ENCODE measurements at places on chromosomes 3 and 15.

GRCh38 chr3:53948174-53948573 lies 56.5 kb upstream of the SELENOK start:
- DNase-seq = no peak

DNA sequence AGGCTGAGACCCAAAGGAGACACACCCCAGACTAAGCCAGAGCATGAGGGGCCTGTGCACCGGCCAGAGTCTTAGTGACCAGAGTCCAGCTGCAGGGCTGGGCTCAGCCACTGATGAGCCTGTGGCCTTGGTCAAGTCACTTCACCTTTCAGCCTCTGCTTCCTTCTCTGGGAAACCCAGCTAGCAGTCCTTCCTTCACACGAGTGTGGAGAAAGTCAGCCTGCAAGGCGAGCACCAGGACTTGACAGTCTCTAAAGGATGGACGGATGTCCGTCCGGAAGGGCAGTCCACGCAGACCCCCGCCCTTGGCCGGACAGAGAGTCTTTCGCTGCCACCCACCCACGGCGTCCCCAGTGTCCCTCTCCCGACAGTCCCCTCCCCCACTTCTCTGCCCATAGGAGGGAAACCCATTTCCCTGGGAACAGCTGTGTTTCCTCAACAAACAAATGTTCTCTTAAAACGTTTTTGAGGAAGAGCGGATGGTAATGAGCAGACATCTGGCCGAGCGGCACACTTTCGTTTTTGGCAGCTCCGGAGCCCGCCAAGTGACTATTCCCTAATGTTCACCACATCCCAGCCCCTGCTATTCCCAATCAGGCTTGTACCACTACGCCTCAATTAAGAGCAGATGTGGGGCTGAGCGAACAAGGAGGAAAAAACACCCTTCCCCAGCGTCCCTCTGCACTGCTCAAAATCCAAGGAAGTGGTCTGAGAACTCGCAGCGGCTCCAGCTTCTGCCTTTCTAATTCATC lies 129.1 kb upstream of the SMAD3 start:
- DNase-seq = no peak

DNA sequence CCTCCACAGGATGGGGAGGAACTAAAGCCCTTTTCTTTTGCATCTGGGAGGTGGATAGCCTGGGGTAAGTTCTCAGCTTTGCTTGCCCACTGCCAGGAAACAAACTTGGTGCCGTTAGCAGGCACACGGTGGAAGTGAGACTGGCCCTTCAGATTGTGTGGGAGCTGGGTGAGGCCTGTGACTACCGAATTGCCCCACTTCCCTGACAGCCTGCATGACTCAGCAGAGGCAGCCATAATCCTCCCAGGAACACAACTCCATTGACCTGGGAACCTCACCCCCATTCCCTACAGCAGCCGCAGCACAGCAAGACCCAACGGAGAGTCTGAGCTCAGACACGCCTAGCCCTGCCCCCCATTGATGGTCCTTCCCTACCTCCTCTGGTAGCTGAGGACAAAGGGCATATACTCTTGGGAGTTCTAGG lies 282.6 kb downstream of the KLF13 start:
- DNase-seq = no peak

DNA sequence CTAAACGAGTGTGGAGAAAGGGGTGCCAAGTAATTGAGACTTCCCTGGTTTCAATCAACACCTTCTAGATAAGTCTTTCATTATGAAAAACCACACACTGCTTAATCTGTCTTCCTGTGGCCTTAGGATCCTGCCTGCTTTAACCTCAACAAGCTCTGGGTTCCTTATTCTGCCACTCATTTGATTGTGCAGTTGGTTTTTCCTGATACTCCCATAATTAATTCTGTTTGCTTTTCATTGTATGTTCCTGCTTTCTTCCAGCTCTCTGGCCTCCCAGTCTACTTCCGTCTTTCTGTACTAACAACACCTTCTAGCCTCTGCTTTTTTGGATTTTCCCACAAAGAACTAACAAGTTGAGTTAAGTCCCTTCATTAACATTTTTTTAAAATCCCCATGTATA lies 20.2 kb upstream of the GCNT3 start:
- no peak for DNase-seq

GRCh38 chr3:162175878-162176277 lies 679.3 kb downstream of the OTOL1 start:
- DNase-seq = no peak

- DNase-seq = no peak
Observed at GRCh38 chr15:72372361-72372760, 3.5 kb downstream of the HEXA start.

GRCh38 chr3:177483182-177483967 lies 286.1 kb upstream of the TBL1XR1 start:
- DNase-seq = no peak

DNA sequence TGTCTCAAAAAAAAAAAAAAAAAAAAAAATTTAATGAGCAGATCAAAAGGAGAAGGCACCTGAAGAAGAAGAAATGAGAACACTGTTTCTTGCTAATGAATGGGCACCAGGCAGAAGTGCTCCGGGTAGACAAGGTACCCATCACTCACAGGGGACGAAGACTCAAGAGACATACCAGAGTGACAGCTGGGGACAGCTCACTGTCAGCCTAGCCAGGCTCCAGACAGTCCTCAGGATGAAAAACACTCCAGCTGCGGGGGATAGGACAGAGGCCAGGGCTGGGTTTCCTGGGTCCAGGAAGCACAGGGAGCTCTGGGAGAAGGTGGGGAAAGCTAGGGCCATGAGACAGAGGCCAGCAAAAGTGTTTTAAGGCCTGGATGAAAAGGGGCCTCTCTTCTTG lies 48.5 kb upstream of the PARL start:
- no peak for DNase-seq

GRCh38 chr3:140467796-140468315 lies 210.0 kb upstream of the TRIM42 start:
- DNase-seq = no peak

DNA sequence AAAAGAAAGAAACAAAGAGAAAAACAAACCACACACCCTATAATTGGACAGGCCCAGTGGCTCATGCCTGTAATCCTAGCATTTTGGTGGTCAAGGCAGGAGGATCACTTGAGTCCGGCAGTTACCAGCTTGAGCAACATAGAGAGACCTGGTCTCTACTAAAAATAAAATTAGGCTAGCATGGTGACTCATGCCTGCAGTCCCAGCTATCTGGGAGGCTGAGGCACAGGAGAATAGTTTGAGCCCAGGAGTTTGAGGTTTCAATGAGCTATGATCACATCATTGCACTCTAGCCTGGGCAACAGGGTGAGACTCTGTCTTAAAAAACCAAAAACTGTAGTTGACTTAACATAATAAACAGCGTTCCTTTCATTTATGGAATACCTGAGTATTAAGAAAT lies 72.3 kb upstream of the ST3GAL6 start:
- no peak for DNase-seq

GRCh38 chr3:133426721-133427120 lies 26.9 kb downstream of the BFSP2 start:
- no peak for DNase-seq

DNA sequence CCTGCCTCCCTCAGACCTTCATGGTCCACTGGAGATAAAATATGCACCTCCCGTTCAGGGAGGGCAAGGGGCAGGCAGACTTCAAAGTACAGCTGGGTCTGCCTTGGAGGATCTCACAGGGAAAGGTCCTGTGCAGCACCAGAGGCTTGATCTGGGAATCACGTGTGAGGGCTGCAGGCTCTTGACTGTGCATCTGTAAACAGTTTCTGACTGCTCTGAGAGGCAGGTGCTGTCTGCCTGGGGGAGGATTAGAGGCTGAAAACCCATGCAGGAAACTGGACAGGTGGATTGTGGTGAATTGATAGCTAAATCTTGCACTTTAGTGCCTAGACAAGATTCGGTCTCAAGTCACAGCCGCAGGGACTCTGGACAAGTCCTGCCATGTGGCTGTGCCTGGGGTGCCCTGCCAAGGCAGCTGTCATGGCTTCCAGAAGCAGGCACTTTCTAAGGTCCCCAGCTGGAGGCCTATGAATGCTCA lies 239.3 kb downstream of the EPHB1 start:
- no peak for DNase-seq

GRCh38 chr3:7764115-7764514 lies 737.5 kb upstream of the LMCD1 start:
- no peak for DNase-seq

GRCh38 chr15:73599934-73600333 lies 33.3 kb downstream of the NPTN start:
- no peak for DNase-seq

GRCh38 chr3:12253516-12254343 lies 35.1 kb upstream of the PPARG start:
- no peak for DNase-seq

DNA sequence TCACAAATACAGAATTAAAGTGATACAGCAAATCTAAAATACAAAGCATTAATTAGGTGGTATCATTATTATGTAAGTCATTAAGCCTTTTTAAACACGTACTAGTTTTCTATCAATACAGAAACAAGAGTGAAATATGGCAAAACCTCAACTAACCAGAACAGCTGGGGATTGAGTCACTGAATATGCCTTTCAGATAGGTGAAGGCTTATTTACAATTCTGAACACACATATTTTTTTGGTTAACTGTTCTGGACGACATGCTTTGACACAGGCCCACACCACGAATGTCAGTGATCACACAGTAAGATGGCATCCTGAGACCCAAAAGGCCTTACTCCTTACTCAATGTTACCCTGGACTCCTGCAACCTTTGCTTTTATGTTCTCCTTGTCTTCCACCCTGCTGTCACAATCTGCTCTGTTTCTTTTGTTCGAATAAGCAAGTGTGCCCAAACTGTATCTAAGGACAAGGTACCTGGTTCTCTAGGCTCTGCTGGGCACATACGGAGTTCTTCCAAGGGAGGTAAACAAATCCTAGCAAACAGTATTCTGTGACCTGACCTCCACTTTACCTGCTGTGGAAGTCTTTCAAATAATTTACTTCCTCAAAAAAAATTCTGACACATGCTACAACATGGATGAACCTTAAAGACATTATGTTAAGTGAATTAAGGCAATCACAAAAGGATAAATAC lies 7.0 kb downstream of the SFMBT1 start:
- no peak for DNase-seq

DNA sequence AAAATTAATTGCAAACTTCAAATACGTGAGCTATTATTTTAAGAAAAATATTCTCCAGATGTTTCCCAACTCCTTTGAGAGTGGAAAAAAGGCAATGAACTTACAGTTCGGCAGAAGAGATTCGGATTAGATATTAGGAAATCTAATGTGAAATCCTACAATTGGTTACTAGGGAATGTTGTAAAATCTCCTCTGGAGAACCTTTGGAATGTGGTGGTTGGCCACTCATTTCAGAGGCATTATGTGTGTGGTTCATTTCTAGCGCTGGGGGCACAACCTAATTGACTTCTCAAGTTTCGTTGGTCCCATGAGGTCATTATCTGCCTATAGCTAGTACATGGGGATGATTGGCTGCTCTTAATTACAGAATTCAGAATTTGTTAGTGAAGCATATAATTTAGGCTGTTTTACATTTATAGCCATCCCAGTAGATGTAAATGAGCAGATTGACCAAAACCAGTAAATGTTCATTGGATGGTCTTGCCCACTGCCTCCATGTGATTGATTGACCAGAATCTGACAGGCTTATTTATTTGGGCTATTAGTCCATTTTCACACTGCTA lies 34.6 kb upstream of the CMSS1 start:
- no peak for DNase-seq

DNA sequence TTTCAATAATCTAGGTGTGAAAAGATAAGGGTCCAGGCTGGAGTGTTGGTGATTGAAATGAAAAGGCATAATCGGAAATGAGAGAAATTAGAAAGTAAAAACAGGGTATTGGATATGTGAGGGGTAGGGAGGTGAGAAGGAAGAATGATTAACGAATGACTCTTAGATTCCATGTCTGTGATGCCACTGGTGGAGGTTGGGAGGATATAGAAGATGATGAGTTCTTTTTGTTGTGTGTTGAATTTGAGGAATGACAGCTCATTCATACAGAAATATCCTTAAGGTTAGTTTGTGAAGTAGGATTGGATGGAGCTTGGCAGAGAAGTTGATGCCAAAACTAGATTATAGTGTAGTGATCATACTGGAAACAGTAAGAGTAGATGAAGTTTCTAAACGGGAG lies 72.2 kb upstream of the CCNL1 start:
- no peak for DNase-seq

GRCh38 chr15:45521596-45522327 lies 793 bp downstream of the SLC30A4 start:
- no peak for DNase-seq

- DNase-seq = no peak
Observed at GRCh38 chr15:42691770-42692169, 45.2 kb downstream of the CDAN1 start.

DNA sequence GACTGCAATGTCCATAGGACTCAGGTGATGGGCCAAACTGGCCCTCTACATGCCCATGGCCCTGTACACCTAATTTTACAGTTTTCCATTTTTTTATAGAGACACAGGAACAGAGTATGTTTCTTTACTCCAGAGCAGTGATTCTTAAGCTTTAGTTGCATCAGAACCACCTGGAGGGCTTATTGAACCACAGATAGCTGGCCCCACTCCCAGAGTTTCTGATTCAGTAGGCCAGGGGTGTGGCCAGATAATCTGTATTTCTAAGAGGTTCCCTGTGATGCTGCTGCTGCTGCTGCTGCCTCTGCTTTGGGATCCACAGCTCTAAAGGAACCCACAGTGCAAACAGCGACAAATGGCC lies 5.1 kb downstream of the RBP1 start:
- no peak for DNase-seq

- DNase-seq = no peak
Observed at GRCh38 chr15:35305946-35306345, 220.9 kb upstream of the NANOGP8 start.

DNA sequence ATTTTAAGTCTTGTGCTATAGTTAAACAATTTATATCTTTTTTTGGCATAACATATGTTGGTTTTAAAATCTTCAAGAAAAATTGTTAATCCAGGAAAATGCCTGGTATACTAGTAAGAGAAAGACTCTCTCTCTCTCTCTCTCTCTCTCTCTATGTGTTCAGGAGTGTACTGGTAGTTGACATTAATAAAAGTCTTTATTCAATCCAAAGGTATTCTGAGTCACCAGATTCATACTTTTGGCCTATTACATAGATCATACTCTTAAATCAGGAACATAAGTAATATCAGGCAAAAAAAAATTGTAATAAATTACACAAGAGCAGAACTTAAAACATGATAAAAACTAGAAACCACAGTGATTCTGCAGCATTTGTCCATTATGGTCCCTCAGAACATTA lies 70.2 kb downstream of the TFG start:
- no peak for DNase-seq

- DNase-seq = no peak
Observed at GRCh38 chr3:118525077-118525476, 509.6 kb downstream of the IGSF11 start.

GRCh38 chr15:99603828-99604227 lies 38.0 kb downstream of the MEF2A start:
- DNase-seq = no peak

DNA sequence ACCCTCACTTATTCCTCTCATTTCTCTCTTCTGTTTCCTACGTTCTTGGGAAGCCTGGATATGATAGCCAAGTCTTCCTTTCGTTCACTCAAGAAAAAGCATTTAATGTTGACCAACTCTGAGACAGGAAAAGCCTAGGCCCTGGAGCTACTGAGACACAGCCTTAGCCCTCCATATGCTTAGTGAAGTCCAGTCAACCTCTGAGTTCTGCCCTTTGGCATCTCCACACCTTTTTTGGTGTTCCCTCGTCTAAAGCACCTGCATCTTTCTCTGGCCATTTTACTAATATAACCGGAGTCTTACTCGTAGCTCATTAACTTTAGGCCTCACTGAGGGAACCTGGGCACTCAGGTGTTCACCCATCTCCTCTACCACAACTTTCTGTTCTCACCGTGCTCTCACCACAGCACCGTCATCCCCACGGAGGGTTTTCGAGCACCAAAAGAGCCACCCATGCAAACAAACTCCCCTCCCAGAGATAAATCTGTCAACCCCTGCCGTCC lies 632 bp downstream of the MTHFS start:
- DNase-seq = no peak

All from chondrocyte (in vitro differentiated cells).